ENCODE measurements at places on chromosomes 2 and 18. TPM values are rescaled to one million over a fixed set of nuclear protein-coding genes. Genes with fewer than 3 reads are reported as not detected.

The KLHL14 gene
- total RNA-seq = 0.07 TPM

The MZT2B gene
- total RNA-seq = 510 TPM

The PLA2R1 gene
- 2.9 TPM for total RNA-seq

The SCN3A gene
- total RNA-seq = 0.84 TPM

The CCDC85A gene
- 5.5 TPM for total RNA-seq

The NEUROD1 gene
- total RNA-seq = not detected

The CEP68 gene
- total RNA-seq = 19.5 TPM

The POMC gene
- total RNA-seq = 5.3 TPM

The CHST10 gene
- 10.7 TPM for total RNA-seq

The SATB2 gene
- total RNA-seq = 1.3 TPM

The PAIP2B gene
- 78.1 TPM for total RNA-seq

The RIT2 gene
- total RNA-seq = not detected

The ALPG gene
- not detected for total RNA-seq

The DYNC1I2 gene
- total RNA-seq = 71.2 TPM

The ARHGAP28 gene
- 1.4 TPM for total RNA-seq

The LBX2 gene
- 0.52 TPM for total RNA-seq

GRCh38 chr18:79888016-79888415 lies 63.4 kb downstream of the SLC66A2 start:
- peak; percentile 7 for DNase-seq

- DNase-seq = no peak
Observed at GRCh38 chr2:69143748-69144360, 130.9 kb downstream of the ANTXR1 start.

DNA sequence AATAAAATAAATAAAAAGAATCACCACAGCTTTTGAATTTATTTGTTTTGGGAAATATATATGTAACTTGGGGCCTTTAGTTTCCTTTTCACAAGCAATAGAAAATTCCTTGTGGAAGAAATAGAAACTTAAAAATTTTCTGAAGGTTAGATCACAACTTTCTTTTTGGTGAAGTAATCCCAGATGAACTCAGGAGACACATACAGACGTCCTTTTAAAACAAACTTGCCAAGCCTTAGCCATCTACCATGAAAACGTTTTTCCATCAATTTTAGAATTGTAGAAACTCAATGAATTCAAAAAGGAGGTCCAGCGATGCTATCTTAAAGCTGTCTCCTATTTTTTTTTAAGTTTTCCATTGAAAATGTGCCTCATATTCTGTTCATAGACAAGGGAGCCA lies 225.6 kb downstream of the ASXL3 start:
- DNase-seq = no peak

DNA sequence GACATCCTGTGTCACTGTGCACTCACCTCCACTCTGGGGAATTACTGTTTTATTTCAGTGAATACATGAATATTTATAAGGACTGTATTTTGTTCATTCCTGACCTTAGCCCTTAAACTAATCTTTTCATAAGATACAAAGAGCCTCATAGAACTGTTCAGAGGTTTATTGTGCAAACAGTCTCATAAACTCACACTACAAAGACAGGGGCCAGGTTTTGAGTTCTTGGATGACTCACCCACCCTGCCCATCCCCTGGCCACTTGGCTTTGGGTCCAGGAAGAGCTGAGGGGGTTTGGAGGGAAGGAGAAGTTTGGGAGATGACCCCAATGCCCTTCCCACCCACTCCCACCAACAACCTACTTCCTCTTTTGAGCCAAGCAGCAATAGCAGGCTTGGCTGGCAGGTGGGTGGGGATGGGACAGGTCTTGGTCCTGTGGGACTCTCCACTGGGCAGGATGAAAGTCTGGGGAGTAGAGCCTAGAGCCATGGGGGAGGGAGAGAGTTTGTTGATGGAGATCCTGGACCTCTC lies 43.1 kb upstream of the IL1R2 start:
- no peak for DNase-seq

GRCh38 chr2:25606892-25607291 lies 66.5 kb downstream of the DTNB start:
- no peak for DNase-seq

GRCh38 chr18:9025091-9025838 lies 77.2 kb upstream of the NDUFV2 start:
- no peak for DNase-seq

- no peak for DNase-seq
Observed at GRCh38 chr2:63853527-63854310, 12.0 kb downstream of the UGP2 start.

GRCh38 chr2:237664151-237664550 lies 36.8 kb downstream of the LRRFIP1 start:
- peak; percentile 70 for DNase-seq

- DNase-seq = no peak
Observed at GRCh38 chr2:96329456-96329855, 4.3 kb downstream of the ITPRIPL1 start.

DNA sequence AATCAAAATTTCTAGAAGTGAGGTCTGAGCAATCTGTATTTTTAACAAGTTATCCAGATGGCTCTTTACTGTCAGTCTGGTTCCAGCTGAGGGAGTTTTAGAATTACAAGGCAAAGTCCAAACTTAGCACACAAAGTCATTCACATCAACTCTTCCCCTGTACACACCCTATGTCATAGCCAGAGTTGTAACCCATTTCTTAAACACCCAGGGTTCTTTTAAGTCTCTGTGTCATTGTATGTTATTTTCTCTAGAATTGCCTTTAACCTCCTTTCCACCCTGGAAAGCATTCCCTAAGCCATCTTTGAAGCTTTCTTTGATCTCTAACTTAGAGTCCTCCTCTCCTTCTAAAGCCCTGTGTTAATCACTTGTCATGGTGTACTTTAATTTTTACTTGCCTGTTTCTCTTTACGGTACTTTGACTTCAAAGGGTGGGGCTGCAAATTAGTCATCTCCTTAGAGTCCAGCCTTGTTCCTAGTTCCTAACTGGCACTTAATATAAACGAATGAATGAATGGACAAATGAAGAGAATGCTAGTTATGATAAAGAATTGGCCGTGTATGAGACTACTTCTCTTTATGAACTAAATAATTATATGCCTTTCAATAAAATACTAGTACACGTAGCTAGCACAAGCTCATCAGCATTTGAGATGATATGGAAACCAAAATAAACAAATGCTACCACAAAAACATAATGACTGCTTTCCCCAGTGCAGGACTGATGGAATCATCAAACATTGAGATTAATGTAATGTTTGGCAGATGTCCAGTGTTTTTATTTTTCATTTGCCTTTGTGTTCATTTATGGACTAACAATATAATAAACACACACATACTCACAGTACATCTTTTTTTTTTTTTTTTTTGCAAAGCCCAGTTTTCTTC lies 11.9 kb upstream of the ACTR3 start:
- DNase-seq = no peak

- DNase-seq = no peak
Observed at GRCh38 chr2:64166212-64166611, 22.0 kb upstream of the PELI1 start.

DNA sequence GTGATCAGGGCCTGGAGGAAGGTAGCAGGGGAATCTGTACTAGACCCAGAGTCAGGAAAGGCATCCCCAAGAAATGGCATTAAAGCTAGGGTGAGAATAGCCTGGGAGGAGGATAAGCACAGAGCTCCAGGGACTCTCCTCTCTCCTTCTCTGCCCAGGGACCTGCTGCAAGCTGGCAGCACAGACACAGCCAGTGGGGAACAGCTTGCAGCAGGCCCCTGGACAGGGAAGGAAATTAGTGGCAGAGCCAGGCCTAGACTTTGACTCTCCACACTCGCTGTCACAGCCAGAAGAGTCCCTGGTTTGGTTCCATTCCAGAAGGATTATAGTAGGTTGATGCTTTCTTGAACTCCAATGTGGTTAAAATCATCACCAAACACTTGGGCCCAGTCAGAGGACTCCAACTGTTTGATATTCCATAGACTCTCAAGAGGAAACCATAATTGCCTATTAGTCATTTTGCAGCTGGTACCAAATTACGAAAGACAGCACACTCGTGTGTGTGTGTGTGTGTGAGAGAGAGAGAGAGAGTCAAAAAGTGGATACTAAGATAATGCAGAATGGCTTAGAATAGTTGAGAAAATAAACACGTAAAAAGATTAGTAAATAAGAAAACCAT lies 95.5 kb upstream of the ATP8B1 start:
- DNase-seq = no peak

- no peak for DNase-seq
Observed at GRCh38 chr2:22600999-22601398, 784.0 kb upstream of the KLHL29 start.

- no peak for DNase-seq
Observed at GRCh38 chr2:165011199-165011598, 55.9 kb upstream of the SLC38A11 start.

- DNase-seq = no peak
Observed at GRCh38 chr2:191824398-191824797, 22.5 kb downstream of the CAVIN2 start.

GRCh38 chr2:48414980-48415835 lies 114.7 kb upstream of the STON1 start:
- DNase-seq = peak; percentile 44

- DNase-seq = no peak
Observed at GRCh38 chr2:123359636-123360035, 665.5 kb upstream of the CNTNAP5 start.

DNA sequence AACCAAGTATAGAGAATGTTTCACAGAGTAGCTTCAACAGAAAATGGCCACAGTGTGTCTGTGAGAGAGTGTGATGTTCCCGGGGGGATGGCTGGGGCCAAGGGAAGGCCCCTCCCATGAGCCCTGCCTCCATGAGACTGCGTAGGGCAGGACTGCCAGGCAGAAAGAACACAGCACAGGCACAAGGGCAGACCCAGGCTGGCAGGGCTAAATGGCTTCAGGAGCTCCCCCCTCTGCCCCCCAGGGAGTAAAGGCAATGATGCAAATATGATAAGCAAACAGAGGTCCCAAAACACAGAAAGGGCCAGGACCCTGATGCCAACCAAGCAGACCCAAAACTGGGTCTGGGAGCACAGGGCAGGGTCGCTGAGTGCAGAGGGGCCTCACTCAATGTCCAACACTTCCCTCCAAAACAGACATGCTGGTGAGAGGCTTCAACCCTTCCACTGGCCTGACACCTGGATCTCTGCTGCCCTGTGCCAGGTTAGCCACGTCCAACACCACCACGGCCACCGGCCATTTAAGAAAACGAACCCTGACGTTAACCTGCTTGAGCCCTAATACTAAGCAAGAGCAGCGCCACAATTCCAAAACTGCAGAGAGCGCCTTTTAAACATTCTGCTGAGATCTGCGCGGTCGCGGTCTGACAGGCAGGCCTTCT lies 90.3 kb downstream of the HDAC4 start:
- peak; percentile 35 for DNase-seq

DNA sequence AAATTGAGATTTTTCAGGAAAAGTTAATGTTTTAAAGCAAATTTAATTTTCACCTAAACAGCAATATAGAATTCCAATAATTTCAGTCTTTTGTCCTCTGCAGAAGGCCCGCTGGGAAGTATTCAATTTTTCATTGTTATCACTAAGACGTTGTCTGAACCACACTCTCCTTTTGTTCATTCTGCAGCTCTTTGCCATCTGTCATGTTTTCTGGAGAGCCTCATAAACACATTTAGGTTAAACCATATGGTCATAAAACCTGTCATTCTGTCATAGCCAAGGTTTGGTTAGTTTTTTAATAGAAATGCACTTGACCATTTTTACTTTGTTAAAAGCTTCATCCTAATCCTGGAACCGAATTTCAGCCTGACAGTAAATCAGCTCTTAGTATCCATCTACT lies 54.0 kb upstream of the PGAP1 start:
- no peak for DNase-seq

GRCh38 chr18:53441761-53442414 lies 782.6 kb downstream of the MBD2 start:
- peak; percentile 30 for DNase-seq

DNA sequence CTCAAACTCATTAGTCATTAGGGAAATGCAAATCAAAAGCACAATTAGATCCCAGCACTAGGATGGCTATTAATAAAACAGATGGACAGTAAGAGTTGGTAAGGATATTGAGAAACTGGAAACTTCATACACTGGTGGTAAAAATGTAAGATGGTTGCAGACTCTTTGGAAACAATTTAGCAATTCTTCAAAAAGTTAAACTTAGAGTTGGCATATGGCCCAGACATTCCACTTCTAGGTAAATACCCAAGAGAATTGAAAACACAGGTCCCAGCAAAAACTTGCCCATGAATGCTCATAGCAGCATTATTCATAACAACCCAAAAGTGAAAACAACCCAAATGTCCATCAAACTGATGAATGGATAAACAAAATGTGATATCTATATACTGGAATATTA lies 84.9 kb upstream of the ZFP36L2 start:
- DNase-seq = no peak

DNA sequence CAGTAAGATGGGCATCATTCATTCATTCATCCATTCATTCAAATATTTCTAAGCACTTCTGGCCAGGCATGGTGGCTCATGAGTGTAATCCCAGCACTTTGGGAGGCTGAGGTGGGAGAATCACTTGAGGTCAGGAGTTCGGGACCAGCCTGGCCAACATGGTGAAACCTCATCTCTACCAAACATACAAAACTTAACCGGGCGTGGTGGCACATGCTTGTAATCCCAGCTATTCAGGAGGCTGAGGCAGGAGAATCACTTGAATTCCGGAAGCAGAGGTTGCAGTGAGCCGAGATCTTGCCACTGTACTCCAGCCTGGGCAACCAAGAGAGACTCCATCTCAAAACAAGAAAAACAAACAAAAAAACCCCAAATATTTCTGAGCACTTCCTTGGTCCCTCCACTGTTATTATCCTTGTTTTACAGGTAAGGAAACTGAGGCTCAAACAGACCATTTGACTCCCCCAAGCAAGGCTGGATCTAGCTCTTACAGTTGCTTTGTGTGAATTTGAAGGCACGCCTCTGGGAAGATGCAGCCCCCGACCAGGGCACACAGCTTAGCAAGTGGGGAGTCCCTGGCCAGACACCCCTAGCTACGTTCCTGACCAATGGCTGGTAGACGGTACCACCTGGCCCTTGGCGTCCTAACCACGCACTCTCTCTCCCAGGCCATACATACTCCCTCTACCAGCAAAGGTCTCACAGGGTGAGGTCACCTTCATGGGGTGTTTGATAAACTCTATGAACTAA lies 50.6 kb upstream of the ODC1 start:
- no peak for DNase-seq

GRCh38 chr2:38344813-38345212 lies 32.3 kb downstream of the ATL2 start:
- DNase-seq = no peak

- DNase-seq = no peak
Observed at GRCh38 chr2:239609607-239610310, 208.9 kb upstream of the HDAC4 start.

GRCh38 chr2:127130421-127130820 lies 23.5 kb upstream of the BIN1 start:
- DNase-seq = no peak

DNA sequence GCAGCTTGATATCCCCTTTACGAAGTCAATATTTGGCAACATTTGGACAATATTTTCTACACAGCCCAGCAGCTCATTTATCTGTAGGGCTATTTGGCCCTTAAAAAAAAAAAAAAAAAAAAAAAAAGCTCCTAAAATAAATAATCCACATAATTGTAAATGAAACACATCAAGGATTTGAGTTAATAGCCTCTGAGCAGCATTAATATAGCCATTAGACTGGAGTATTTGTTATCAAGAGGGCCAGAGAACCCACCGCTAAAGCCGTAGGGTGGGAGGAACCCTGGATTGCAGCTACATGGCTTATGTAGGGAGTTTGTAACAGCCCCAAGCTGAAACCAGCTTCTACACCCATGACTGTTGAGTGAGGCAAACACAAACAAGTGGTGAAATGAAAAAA lies 84.5 kb downstream of the RNF152 start:
- DNase-seq = no peak
